ENCODE measurements at places on chromosomes 6 and 20.

- DNase-seq, result no peak
These were observed 49.8 kb downstream of the GRIK2 start for GRCh38 chr6:101443315-101443714.

DNA sequence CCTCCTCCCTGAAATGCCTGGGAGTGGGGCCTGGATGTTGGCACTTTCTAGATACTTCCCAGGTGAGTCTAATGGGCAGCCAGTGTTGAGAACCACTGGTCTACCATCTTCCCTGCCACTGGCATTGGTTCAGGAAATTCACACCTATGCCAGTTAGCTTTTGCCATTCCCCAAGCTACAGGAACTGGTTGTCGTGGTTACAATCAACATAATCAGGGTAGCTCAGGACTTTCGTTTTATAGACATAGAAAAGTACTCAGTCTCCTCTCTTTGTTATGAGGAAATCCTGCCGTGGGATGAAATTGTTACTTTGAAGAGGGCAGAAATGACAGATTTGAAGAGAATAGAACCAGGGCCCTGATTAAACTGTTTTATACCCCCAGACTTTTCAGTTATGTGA lies 127.9 kb upstream of the FOXO3 start:
- no peak for DNase-seq

GRCh38 chr6:5501837-5502236 lies 240.5 kb downstream of the FARS2 start:
- DNase-seq, result no peak

DNA sequence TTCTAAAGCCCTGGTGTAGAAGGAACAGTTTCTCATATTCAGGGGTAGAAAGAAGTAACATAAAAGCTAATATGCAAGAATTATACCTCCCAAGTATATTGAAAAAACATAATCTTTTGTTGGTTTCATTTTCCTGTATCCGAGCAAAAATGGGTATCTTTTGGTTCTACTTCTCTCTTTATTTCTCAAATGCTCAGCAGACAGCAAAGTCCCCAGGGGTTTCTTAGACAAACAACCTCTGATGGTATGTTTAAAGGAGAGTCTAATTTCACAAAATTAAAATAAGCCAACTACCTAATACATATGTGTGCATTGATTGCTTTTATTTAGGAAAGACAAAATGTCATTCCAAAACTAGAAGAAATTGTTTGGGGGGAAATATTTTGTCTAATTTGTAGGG lies 131.0 kb downstream of the TSHZ2 start:
- no peak for DNase-seq

DNA sequence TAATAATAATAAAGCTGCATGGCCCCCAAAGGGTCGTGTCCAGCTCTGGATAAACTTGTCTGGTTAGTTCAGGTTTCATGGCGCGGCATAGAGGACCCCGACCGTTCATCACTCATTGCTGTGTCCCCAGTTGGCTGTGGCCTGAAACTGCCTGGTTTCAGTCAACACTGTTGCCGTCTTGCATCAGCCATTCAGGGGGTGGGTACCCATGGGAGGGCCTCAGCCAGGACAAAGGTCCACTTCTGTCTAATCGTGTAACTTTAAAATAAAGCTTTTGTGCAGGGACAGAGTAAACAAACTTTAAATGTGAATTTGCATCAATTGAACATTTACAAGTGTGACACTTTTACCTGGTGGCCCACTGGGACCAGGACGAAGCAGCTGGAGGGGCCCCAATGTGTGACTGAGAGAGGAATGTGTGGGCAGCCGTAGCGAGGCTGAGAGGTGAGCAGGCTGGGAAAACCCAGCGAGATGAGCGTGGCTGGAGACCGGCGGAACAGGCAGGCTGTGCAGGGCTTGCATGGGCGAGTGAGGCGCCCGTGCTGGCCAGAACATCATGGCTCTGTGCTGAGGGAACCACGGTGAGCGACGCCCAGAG lies 22.3 kb upstream of the UNC93A start:
- peak; percentile 79 for DNase-seq
